CD14-positive monocyte (primary cell): ENCODE measurements at places on chromosomes 1 and 21.

GRCh38 chr1:59007820-59008598, 224.2 kb upstream of the JUN start:
- DNase-seq = peak; percentile 61

DNA sequence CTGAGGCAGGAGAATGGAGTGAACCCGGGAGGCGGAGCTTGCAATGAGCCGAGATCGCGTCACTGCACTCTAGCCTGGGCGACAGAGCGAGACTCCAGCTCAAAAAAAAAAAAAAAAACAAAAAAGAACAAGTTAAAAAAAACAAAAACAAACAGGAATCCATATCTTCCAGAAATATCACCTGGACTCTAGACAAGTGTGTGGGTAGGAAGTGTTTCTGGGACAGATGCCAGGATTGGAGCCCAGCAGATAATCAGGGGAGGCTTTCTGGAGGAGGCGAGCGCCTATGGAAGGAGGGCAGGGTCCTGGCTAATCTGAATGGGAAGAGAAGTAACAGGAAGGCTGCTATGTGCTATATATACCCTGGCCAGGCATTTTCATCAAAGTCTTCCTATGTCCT, 43.6 kb upstream of the SYNC start:
- no peak for DNase-seq

GRCh38 chr1:182684116-182684828, at the start of gene RGS8:
RGS8 (minus strand) TSS chr1:182684587; CDS start chr1:182669649, 14,938 bp downstream.
- DNase-seq = no peak

GRCh38 chr1:67534627-67535065, 104.4 kb upstream of the SERBP1 start:
- DNase-seq = no peak

DNA sequence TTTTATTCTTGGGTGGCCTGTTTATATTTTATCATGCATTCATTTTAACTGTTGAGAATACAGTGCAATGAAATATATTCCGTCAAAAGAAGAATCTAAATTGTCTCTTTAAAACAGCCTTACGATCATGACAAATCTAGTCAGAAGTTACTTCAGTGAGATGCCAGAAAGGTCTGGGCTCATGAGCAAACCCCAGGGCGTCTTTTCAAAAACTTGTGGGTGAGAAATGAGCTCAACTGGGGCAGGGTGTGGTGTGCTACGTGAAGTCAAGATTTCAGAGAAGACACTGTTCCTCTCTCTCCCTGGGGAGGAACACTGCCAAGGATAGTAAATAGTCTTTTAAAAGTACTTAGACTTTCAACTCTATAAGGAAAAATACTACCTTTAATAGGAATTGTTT, 13.4 kb upstream of the UAP1 start:
- DNase-seq = no peak

- no peak for DNase-seq
Measured at GRCh38 chr1:102546251-102546650, 549.5 kb upstream of the OLFM3 start.

DNA sequence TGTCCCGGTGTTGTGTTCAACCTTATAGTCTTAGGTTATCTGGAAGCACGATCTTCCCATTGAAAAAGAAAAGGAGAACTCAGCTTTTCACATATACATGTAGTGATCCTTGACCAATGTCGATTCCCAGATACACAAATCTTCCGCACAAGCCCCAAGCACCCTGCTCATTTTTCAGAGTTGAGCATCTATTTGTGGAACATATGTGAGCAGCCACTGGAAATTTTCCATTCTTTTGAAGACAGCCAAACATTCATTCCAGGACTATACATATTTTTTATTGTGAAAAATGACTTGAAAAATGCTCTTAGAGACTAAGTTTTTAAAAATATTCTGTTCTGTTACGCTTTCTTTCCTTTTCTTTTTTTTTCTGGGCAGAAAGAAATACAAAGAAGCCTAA, 371.9 kb downstream of the RGS7 start:
- DNase-seq = no peak

- DNase-seq = no peak
Measured at GRCh38 chr1:225945564-225945963, 4.5 kb upstream of the LEFTY2 start.

DNA sequence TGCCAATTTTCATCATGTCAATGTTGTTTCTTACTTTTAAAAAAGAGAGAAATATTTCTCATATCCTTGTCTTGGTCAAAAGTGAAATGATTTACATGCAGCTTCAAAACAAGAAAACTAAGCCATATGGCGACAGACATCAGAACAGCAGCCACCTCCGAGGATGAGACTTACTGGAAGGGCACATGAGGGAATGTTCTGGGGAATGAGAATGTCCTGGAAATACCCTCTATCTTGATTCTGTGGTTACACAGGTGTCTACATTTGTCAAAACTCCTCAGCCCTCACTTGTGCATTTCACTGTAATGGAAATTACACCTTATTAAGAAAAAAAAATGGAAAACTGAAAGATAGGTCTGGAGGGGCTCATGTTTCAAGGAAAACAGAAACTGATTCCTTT, 14.2 kb upstream of the ECE1 start:
- DNase-seq = no peak

DNA sequence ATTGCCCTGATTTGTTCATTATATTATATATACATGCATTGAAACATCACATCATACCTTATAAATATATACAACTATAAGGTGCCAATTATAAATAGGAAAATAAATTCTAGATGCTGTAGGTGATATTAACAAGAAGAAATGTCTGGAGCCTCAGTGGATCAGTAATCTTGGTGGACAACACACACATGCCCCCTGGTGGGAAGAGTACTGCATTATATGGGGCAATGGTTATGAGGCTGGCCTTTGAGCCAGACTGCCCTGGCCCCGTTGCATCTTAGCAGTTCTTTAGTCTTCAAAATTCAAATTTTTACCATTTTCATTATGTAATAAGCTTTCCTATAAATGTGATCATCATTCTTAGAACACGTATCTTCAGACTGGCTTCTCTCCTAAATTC, 335.0 kb upstream of the GREM2 start:
- no peak for DNase-seq

- no peak for DNase-seq
Measured at GRCh38 chr1:232577772-232578171, 52.2 kb downstream of the SIPA1L2 start.

GRCh38 chr1:8950309-8950708, 4.6 kb downstream of the CA6 start:
- DNase-seq = no peak

- DNase-seq = peak; percentile 84
Measured at GRCh38 chr1:21337454-21337927, 47.2 kb upstream of the ECE1 start.

GRCh38 chr1:67766141-67766978, 66.9 kb downstream of the GNG12 start:
- peak; percentile 35 for DNase-seq

DNA sequence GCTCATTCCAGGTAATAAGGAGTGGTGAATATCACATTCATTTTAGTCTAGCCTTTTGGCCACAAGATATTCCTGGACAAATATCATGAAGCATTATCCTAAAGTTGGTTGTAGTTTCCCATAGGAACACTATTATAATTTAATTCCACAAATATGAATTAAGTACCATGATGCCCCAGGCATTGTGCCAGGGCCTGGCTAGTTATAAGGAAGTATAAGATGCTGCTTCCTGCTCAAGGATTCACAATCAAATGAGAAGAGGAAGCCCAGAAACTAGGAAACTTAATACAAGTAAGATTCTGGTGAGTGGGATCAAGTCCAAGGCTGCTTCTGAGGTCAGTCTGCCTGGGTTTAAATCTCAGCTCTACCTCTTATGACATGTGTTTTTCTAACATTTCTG, 30.6 kb upstream of the ZP4 start:
- DNase-seq = no peak

DNA sequence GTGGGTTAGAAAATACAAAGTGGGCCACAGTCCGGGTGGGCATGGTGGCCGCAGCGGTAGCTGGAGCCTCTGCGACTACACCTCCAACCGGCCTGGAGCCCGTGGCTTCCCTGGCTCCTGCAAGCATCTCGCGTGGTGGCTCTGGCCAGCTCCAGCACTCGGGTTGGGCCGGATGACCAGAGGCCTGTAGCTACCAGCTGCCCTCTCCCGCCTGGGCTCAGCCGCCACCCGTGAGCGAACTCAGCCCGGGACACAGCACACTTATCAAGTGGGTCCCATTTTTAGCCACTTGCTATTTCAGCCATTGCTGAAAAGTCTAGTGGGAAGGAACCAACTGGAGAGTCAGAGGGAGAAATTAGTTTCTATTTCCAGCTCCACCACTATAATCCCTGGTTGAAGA, 107.7 kb upstream of the CACYBP start:
- no peak for DNase-seq

GRCh38 chr21:35043549-35043948, 5.6 kb downstream of the RUNX1 start:
- no peak for DNase-seq

GRCh38 chr1:87279536-87279875, 49.2 kb upstream of the LMO4 start:
- no peak for DNase-seq

GRCh38 chr21:34548781-34549376, 36.9 kb upstream of the KCNE1 start:
- DNase-seq = no peak

DNA sequence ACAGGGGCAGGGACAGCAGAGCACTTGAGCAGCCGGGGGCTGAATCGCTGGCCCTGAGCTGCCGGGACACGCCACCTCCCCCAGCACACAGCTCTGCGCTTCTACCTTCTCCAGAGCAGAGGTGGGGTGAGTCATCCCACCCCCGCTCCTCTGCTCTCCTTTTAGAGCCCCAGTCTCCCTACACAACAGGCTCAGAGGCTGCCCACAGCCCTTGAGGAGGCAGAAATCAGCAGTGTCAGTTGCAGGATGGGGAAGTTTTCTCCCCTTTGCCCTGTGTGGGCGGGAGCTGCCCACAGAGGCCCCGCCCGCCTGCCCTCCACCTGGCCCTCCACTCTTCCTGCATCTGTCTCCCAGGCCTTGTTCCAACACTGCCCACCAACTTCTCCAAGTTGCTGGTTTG, 94.6 kb downstream of the STUM start:
- peak; percentile 86 for DNase-seq

DNA sequence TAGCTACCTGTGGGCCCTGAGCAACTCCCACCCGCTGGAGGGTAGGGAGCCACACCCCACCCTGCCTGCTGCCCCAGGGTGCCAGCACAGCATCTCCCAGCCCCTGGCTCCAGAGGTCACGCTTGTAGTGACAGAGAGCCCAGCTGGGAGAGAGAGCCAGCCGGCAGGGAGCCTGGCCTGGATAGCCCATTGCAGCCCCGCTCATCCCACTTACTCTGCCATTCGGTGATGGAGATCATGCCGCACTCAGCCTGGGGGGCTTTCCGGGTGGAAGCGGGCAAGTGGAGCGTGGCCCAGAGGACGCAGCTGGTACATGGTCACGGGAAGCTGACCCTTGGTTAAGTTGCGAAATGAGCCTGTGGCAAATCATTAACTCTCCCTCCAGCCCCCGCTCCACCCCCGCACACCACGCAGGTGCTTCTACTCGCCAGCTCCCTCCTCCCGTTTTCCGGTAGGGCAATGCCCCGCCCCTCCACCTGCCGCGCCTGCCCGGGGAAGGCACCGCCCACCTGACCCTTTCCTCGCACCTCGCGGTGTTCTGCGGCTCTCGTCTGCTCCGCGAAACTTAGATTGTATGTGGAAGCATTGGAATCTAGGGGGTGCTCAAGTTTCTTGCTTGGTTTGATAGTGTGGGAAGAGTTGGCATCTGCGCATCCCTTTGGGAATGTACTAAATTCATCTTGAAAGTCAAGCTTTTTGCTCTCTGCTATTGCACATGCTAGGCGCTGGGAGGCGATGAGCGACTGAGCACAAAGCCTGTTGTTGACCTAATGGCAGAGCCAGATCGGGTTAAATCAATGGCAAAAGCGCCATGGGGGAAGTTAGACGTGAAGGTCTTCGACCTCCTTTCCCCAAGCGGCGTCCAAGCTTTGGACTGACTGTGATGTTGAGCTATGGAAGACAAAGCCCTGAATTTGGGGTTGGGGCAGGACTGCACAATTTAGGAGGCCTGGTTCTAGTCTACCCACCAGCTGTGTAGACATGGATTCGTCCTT, at the start of gene GOLT1A:
GOLT1A (minus strand) TSS at position 321 of the 995 bp plus-strand sequence; CDS start at position 239, 82 bp downstream.
- peak; percentile 42 for DNase-seq

- DNase-seq = no peak
Measured at GRCh38 chr1:41418857-41419583, 57.8 kb downstream of the FOXO6 start.

- DNase-seq = peak; percentile 6
Measured at GRCh38 chr1:178942285-178943198, 71.7 kb upstream of the ANGPTL1 start.

DNA sequence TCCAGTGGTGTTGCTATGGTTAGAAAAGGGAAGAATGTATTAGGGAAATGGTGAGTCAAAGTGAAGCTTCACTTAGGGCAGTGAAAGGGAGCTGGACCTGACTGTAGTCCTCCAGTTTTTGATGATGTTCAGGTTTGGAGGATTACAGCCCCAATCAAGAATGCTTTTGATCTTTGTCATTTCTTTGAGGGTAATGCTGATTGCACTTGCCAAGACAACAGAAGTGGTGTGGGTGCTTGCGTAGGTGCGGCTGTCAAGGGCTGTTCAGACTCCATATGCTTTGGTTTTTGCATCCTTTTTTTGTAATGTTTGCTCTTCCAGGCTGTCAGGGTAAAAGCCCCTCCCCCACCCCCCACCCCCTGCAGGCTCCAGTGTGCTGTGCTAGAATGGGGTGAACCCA, 38.9 kb downstream of the HHAT start:
- no peak for DNase-seq

DNA sequence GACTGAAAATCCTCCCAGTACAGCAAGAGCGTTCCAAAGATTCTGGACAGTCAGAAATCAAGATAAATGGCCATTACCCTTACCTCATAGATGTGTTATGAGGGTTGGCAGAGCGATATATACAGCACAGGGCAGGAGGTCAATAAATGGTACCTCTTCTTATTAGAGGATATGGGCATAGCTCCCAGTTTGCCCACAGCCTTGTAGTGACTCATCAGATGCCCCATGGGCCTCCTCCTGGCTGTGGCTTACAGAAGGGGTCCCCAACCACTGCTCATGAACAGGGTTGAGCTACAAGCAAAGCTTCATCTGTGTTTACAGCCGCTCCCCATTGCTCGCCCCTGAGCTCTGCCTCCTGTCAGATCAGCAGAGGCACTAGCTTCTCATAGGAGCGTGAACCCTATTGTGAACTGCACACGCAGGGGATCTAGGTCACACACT, 7.3 kb upstream of the IFNGR2 start:
- peak; percentile 66 for DNase-seq

- no peak for DNase-seq
Measured at GRCh38 chr1:43082740-43083139, 89.3 kb downstream of the EBNA1BP2 start.
